ENCODE measurements at places on chromosomes 1 and 21.

DNA sequence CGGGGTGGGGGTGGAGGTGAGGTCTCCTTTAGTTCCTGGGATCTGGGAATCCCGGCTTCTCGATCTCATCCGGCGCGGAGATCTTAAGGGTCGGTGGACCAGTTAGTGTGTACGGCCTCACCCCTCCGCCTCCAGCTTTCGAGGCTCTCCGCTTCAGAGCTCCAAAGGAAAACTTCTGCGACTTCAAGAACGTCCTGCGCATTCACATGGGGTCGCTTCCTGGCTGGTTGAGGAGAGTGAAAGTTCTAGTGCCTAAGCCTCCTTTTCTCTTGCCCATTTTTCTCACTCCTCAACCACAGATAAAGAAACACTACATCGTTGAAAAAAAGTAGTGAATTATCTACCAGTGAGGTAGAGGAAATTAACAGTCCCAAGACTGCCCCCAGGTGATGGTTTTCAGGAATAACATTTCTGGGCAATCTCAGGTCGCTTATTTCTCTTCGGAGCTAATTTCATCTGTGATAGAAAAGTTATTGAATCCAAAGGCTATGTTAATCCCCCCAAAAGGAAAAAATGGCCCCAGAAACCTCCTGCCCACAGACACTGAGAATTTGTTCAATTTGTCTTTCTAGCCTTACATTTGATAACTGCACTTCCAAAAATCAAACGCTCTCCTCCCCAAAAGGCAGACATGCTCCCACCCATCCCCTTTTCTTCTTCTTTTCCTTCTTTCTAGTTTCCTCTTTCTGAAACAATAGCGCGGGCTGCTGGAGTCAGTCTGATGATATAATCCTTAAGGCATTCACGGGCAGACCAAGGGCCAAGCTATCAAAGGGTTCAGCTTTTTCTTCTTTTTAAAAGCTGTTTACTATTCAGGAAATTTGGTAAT is 20.6 kb upstream of the TBX15 start:
- DNase-seq, result no peak

DNA sequence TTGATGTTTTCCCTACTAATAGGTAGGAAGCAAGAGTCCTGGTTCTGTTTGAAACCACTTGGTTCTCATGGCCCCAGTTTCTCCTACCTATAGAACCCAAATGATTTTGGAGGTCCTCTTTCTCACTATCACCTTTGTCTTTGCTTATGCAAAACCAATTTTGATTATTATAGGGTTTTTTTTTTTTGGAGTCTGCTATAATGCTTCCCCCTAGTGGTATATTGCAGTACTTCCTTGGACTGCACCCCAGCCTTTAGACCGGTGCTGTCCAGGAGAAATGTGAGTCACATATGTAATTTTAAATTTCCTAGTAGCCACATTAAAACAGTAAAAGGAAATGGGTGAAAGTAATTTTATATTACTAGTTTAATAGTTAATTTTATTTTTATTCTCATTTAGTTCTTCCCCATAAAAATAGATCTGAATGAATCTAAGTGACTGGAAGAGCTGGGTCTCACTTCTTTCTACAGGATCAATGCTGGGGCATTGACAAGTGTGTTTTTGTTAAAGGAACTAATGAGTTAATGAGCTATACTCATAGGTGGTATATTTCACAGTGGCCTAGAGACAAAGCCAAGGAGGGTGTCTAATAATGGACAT is 10.6 kb downstream of the FCMR start:
- DNase-seq, result no peak

- DNase-seq, result no peak
Observed at GRCh38 chr1:17845583-17845982, 90.5 kb downstream of the ACTL8 start.

DNA sequence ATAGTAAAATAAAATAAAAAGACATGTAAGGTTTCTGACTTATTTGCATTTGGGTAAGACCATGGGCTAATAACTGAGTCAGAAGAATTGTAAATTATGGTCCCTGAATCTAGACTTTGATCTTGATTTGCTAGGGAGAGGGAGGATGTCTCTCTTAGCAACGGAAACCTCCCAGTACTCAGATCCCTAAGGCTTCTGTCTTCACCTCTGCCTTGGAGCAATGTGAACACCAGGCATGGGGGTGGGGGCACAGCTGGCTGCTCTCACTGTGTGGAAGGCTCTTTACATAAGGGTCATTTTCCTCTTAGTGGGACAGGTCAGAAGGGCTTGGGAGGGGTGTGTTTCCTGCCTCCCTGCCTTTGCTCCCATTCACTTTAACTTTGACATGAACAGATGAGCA is 17.0 kb upstream of the TMEM54 start:
- DNase-seq, result no peak

DNA sequence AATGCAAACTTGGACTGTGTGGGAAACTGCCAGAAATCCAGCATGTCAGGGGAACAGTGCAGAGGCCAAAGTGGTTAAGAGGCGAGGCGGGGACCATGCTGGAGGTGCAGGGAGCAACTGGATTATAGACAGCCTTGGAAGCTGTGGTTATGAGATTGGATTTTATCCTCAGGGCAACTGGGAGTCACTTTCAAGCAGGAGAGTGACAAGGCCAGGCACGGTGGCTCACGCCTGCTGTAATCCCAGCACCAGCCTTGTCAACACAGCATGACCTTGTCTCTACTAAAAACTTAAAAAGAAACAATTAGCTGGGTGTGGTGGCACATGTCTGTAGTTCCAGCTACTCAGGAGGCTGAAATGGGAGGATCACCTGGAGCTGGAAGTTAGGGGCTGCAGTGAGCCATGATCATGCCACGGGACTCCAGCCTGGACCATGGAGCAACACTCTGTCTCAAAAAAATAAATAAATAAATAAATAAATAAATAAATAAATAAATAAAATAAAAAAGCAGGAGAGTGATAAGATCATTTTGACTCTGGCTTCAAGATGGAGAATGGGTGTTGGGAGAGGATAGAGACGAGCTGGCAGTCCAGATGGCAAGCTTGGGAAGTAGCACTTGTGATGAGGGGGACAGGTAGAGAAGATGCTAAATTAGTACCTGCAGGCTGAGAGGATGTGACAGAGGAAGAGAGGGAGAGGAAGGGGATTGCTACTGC is 3.5 kb downstream of the HAPLN2 start:
- no peak for DNase-seq

GRCh38 chr1:150548632-150549495 is at the start of gene ADAMTSL4:
TSS of gene ADAMTSL4 (plus strand) at chr1:150549408. CDS start at chr1:150552289, 2,881 bp downstream.
- no peak for DNase-seq

GRCh38 chr1:108041360-108042142 is 76.6 kb upstream of the VAV3 start:
- no peak for DNase-seq
